Activated T-helper 17 cell treated with anti-CD3 and anti-CD28 coated beads, Interleukin-2, amount 50 U/mL, for 72 hours (primary cell): ENCODE measurements at places on chromosomes 16 and 17. TPM values are rescaled to one million over a fixed set of nuclear protein-coding genes. Genes with fewer than 3 reads are reported as not detected.
A peak's percentile ranks its signal among the peaks of the same experiment; 100 is the strongest.

The C17orf100 gene
- 1.1 TPM for total RNA-seq

DNA sequence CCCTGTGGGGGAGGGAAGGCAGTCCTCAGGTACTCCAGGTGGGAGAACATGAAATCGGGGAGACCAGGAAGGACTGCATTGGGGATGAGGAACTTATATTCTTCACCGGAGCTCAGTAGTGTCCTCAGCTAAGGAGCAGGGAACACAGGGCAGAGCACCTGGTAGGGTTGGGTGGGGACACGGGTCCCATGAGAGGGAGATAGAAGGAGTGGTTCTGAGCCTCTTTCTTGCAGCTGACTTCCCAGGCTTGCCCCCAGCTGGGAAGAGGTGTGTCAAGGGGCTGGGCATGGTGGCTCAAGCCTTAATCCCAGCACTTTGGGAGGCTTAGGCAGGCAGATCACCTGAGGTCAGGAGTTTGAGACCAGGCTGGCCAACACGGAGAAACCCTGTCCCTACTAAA, 2.1 kb downstream of the FHOD1 start:
- no peak for ATAC-seq

GRCh38 chr16:87761060-87761459, 4.7 kb downstream of the KLHDC4 start:
- ATAC-seq: no peak

DNA sequence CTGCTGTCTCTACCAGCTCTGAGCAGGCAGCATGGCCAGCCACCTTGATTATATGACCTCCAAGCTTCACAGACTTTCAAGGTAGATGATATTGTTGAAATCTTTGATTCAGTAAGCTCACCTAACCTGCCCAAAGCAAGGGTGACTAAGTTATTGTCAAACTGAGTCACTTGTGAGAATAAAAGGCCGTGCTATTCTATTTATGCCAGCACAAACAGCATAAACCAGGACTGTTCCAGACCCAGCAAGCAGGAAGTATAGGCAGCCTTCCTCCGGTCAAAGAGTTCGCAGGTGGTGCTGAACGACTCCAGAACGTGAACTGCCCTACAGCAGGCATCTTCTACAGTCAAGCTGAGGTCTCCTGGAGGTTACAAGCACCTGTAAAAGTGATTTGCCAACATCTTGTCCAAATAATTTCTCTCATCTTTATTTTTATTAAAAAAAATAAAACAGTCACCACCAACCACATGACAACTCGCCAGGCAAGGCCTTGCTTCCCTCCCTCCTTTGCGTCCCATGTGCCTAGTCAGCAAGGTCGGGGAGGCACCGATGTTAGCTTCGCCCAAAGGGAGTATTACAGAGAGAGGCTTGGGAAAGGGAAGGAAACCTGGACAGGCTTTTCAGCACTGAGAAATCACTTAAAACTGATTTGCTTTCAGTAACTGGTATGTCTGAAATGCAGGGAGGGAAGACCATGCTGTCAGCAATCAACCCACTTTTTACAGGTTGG, 10.8 kb downstream of the ARL2BP start:
- no peak for ATAC-seq

The USP31 gene
- total RNA-seq: 4.8 TPM

DNA sequence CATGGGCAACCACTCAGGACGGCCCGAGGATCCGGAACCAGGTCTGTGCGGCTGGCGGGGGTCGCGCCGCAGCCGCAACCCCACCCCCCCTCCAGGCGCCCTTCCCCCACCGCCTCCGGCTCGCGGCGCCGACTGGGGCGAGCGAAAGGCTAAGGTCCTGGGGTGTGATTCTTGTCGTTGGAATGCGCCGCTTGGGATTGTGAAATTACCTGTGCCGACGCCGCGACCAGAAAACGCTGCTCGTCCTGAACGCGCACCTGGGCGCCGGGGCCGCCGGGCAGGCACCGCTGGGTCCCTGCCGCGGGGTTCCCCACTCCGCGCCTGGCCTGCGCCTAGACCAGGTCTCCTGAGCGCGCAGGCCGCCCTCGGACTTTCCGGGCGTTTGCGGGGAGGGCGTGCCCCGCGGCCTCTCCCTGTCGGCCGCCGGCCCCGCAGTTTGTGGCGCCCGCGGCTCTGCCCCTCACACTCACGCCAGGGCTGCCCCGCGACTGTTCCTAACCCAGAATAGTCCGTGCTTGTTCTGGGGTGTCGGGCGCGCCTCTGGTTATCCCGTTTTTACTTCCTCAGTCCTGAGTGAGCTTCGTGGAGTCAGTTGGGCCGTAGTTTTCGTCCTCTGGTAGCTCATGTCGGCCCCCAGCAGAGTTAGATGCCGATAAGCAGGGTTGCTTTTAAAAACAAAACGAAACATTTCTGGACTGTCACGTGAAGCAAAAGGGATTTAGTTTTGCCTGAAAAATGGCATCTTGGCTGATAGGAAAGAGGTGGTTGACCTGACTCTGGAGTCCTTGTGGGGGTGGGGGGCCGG, 147.2 kb downstream of the SPECC1 start:
- peak; percentile 13 for ATAC-seq

GRCh38 chr17:44663095-44663494, 6.8 kb downstream of the MEIOC start:
- no peak for ATAC-seq

The MED1 gene
- 50.4 TPM for total RNA-seq

The LGALS9 gene
- total RNA-seq: 29.7 TPM

DNA sequence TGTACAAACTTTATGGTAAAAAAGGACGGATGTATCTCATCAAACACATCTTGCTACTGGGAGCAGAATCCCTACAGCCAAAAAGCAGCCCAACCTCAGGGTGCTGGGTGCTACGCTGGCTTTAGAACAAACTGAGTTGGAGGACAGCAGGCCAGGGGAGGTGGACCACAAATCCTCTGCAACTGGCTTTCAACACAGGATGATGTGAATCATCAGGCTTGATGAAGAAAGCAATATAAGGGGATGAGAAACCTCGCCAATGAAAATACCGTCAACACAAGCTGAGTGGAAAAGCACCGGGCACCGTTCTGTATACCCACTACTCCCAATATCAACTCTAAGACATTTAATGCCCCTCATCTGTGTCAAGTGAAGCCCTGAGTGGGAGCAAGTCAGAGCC, 14.3 kb downstream of the HBQ1 start:
- no peak for ATAC-seq

DNA sequence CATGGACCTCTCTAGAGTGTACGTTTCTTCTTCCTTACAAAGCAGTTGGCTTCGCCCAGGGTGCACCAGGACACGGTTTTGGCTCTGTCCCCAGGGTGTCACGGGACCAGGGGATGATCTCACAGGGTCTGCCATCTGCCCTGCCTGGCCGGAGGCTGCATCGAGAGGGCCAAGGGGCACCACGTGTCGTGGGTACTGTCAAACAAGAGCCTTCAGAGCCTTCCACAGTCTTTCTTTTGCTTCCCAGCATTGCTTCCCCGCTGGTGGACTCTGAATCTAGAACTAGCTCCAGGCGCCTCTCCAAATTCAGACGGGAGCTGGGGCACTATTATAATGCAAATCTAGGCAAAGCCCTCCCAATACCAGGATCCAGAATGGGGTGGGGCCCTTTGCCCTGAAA, 47.9 kb downstream of the MAPT start:
- ATAC-seq: no peak

GRCh38 chr17:10226930-10227695, 28.7 kb upstream of the GAS7 start:
- no peak for ATAC-seq

DNA sequence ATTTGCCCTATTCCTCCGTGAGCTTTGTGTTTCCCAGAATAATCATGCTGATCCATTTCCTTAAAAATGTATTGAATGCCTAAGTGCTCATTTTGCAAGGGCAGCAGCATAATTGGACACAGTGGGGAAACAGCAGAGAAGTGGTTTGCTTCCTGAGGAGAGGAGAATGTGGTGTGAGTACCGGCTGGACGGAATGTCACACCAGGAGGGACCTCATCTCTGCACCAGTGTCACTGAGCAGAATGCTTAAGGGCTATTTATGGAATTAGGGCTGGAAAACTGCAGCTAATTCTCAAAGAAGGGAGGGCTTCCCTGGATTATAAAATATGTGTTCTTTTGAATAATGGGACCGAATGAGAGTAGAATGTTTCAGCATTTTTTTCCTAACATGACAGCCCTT, 1100.6 kb upstream of the RBFOX1 start:
- ATAC-seq: no peak

The TCAP gene
- 2.0 TPM for total RNA-seq

- no peak for ATAC-seq
Observed at GRCh38 chr17:27780092-27780827, 20.1 kb downstream of the NOS2 start.

- ATAC-seq: no peak
Observed at GRCh38 chr16:10578474-10579316, 1.7 kb downstream of the EMP2 start.

- ATAC-seq: no peak
Observed at GRCh38 chr17:32498391-32498790, 11.6 kb downstream of the CDK5R1 start.

DNA sequence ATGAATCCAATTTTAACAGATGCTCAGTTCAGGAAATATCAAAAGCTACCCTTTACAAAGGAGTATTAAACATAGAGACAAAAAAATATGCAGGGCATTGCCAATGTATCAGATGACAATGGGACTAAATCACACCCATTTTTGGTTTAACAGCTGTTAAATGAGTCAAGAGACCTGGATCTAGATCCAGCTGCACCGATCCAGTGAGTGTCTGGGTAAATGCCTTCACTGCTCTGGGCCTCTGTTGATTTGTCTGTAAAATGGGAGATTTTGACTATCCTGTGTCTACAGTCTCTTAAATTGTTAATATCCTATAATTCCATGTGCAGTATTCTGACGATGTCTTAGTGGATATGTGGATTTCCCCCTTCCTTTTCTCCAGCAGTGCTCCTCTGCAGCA, 16.4 kb downstream of the KRT23 start:
- ATAC-seq: no peak
